ENCODE measurements at places on chromosomes 2 and 18. TPM values are rescaled to one million over a fixed set of nuclear protein-coding genes. Genes with fewer than 3 reads are reported as not detected.
A peak's percentile ranks its signal among the peaks of the same experiment; 100 is the strongest.

DNA sequence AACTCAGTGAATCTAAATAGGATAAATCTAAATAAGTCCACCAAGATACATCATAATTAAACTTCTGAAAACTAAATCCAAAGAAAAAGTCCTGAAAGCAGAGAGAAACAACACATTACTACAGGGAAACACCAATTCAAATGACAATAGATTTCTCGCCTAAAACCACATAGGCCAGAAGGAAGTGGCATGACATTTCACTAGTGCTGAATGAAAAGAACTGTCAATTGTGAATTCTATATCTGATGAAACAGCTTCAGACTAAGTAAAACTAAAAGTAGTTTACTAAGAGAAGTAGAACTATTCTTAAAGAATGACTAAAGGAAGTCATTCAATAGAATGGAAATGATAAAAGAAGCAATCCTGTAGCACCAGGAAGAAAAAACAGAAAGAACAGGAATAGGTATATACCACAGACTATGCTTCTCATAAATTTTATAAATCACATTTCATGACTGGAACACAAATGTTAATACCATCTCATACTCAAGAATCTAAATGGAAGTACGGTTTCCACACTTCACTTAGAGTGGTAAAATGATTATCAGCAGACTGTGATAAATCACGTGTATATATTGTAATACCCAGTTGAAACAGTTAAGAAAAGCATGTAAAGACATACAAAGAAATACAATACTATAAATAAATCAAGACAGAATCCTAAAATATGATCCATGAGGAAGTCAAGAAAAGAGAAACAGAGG, 46.4 kb downstream of the ASXL2 start:
- no peak for DNase-seq

The SLC35F5 gene
- 59.7 TPM for total RNA-seq

The METTL21A gene
- total RNA-seq, result 12.9 TPM

The TMEM214 gene
- 26.4 TPM for total RNA-seq

DNA sequence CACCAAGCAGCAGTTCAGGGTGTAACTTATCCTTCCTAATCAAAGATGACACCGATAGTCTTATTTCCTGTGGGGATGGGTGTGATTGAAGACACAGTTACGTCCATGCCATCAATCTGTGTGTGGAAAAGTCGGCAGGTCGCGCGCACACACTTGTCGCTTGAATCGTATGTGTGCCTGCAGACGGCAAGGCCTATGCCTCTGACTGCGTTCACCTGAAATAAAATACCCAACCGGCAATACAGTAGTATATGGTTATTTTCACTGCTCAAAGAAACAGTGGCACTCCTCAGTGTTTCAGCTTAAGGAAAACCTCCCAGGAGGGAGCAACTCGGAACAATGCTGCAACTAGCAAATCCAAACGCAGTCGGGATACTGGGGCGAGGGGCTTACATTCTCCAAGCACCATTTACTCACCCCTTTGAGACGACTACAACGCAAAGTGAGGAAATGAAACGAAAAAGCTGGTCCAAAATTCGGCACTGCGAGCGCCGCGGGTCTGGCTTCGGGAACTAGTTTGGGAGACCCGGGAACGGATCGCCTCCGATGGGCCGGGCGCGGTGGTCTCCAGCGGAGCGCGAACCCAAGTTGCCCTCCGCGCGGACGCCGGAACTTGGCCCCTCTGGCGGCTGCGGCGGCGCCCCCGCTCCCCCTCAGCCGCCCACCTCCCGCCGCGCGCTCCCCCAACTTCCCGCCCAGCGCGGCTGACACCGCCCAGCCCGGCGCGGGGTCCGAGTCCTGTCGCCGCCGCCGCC, 675 bp downstream of the PRKD3 start:
- peak; percentile 72 for DNase-seq

DNA sequence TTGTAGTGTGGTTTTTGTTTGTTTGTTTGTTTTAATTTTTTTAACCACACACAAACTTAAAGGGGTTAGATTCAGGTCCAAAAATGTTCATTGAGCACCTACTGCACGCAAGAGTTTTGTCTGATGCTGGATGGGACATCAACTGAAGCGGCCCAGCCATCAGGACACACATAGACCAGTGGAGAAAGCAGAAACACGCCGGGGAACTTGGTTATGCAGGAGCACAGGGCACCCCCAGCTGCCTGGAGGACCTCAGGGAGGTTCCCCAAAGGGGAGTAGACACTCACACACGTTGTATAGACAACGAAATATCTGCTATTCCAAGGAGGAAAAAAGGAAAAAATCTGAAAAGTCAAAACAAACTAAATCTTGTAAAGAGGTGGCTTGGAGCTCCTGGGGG, 191.7 kb downstream of the GBX2 start:
- DNase-seq, result no peak

- no peak for DNase-seq
Measured at GRCh38 chr2:144747571-144747970, 227.7 kb upstream of the ZEB2 start.

DNA sequence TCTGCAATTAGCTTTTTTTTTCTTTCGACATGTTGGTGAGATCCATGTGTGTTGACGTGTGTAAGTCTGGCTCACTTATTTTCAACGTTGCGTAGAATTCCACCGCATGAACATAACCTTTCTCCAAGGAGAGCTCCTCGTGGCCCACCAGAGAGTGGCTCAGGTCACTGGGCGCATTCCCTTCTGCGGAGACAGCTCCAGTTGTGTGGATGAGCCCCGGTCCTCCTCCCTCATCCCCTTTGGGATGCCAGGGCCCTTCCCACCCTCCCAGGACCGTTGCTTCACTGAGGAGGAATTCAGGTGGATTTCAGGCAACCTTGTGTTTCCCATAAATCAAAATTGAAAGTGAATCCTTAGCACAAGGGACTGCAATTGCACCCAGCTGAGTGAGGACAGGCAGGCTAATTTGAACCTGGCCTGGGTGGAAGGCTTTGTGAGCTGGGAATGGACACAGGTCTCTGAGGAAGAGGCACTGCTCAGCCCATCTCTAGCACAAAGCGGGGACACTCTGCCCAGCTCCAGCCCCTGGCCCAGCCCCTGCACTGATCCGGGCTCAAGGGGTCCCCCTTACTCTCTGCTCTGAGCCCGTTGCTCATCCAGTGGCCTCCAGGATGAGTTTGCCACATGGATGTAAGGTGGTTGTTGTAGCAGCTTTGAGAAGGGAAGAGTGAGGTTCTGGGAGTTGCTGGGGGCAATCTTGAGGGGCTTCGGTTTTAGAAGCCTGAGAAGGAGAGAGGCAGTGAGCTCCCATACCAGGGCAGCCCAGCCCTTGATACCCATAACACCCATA, 57.8 kb upstream of the HAAO start:
- DNase-seq, result no peak

The CDH2 gene
- 4.9 TPM for total RNA-seq

GRCh38 chr2:128608921-128609880, 290.5 kb upstream of the HS6ST1 start:
- peak; percentile 46 for DNase-seq

- no peak for DNase-seq
Measured at GRCh38 chr2:147224070-147224469, 620.8 kb upstream of the ACVR2A start.

The PROM2 gene
- 1.5 TPM for total RNA-seq

DNA sequence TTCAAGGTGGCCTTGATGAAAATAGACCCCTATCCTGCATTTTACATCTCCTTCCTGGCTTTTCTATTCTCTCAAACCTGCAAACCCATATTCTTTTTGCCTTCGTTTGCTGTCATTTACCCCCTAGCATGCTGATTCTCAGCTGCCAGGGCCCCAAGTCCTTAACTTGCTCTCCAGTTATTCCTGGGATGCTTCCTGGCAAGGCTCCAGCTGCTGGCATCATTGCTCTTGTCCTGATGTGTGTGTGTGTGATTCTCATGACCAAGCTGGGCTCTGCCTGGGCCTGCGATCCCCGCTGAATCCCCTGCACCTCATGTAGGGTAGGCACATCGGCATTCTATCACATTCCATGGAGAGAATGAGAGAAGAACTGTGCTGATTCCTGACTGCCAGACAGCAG, 11.9 kb downstream of the NPAS2 start:
- DNase-seq, result peak; percentile 78

All from sigmoid colon (tissue), 7 donors.